HepG2 (cell line): ENCODE measurements at places on chromosomes 5 and 9. TPM values are rescaled to one million over a fixed set of nuclear protein-coding genes. Genes with fewer than 3 reads are reported as not detected.

- no peaks in the 10 kb centered on the region for H3K4me1 ChIP-seq
- no peaks in the 10 kb centered on the region for H3K27me3 ChIP-seq
- H3K36me3 ChIP-seq, result no peaks in the 10 kb centered on the region
- no peak for DNase-seq
Observed at GRCh38 chr5:29169886-29170285, 2023.6 kb upstream of the CDH6 start.

GRCh38 chr5:122727112-122727541 lies 47.8 kb upstream of the SNX2 start:
- H3K4me3 ChIP-seq, result no peak overlapping the region
- H3K4me1 ChIP-seq, result no peaks in the 10 kb centered on the region
- no peaks in the 10 kb centered on the region for H3K36me3 ChIP-seq
- no peaks in the 10 kb centered on the region for H3K27me3 ChIP-seq
- no peak overlapping the region for H3K27ac ChIP-seq
- DNase-seq, result no peak

SLC34A1 gene
- 0.20 TPM in 1 of 2 replicates, not detected in the other for total RNA-seq

DNA sequence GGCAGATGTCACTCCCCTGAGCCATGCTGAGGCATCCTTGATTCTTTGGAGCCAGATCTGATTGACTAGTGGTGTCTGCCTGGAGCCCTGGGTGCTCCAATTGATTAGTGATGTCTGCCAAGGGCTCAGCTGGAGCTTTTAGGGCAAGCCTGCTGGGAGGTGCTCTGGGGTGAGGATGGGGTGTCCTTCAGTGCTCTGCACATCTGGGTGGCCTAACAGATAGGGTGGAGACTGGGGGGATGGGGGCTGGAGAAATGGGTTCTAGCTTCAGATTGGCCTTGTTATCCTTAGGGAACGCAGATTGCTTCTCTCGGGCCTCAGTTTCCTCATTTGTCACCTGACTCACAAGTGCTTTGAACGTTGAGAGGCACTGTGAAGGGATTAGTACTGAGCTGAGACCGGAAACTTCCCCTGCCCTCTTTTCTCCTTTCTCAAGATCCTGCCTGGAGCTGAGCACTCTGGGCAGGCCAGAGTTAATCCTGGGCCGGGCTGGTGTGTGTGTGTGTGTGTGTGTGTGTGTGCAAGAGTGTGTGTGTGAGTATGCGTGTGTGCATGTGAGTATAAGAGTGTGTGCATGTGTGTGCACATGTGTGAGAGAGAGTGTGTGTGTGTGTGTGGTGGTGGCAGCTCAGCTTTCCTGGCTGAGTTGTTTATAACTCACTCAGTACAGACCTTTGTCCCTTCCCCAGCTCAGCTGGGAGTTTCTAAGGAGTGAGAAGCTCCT lies 5.6 kb upstream of the IER5L start:
- H3K4me3 ChIP-seq, result no peak overlapping the region

- H3K4me3 ChIP-seq, result no peak overlapping the region
- no peaks in the 10 kb centered on the region for H3K36me3 ChIP-seq
Observed at GRCh38 chr5:16550316-16550952, 66.4 kb downstream of the RETREG1 start.

CMYA5 gene
- 0.13 and 0.18 TPM in 2 replicates for total RNA-seq

PCDHGA7 gene
- total RNA-seq, result 0.17 and 0.31 TPM in 2 replicates

GRCh38 chr5:106493910-106494309 lies 1176.8 kb downstream of the EFNA5 start:
- no peak for DNase-seq
- H3K27me3 ChIP-seq, result no peaks in the 10 kb centered on the region
- H3K4me3 ChIP-seq, result no peak overlapping the region
- no peak overlapping the region for H3K27ac ChIP-seq

- no peak for DNase-seq
- no peaks in the 10 kb centered on the region for H3K4me1 ChIP-seq
- H3K36me3 ChIP-seq, result no peaks in the 10 kb centered on the region
- no peaks in the 10 kb centered on the region; the same call in 1 of the 2 replicates for H3K27me3 ChIP-seq
- no peak overlapping the region for H3K27ac ChIP-seq
Observed at GRCh38 chr9:86978413-86978812, 31.1 kb upstream of the GAS1 start.

DNA sequence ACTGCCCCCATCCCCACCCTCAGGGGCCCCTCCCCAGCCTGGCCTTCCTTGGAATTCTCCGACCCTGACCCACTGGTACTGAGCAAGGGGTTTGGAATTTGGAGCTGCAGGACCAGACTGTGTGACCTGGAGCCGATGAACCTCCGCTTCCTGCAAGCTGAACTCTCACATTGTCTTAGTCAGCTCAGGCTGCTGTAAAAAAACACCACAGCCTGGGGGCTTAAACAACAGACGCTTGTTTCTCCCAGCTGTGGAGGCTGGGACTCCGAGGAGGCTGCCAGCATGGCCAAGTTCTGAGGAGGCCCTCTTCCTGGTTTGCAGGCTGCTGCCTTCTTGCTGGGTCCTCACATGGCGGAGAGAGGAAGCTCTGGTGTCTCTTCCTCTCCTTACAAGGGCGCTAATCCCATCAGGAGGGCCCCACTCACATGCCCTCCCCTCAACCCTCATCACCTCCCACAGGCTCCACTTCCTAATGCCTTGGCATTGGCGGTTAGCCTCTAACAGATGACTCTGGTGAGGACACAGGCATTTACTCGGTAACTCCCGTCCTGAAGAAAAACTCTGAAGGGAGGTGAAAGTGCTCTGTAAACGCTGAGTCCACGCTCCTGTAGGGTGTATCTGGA lies 42.4 kb downstream of the C5orf15 start:
- no peak overlapping the region for H3K4me3 ChIP-seq
- no peak for DNase-seq
- no peaks in the 10 kb centered on the region for H3K36me3 ChIP-seq

DNA sequence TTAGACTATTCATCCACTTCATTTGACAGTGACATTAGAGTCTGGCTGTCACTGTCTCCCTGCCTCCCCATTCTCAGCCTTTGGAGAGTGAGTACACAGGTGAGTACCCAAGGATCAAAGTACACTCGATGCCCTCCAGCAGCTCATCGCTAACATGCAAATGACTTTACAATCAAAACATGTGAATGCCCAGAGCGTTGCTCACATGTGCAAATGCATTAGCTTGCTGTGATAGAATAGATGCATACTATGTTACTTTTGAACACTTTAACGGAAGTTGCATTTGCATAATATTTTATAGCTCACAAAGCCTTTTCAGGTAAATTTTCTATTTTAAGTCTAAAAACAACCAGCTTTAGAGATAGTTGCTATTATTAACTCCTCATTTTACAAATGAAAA lies 107.6 kb downstream of the SYK start:
- no peak overlapping the region for H3K27ac ChIP-seq
- H3K4me3 ChIP-seq, result no peak overlapping the region
- H3K27me3 ChIP-seq, result peaks cover 31% of the 10 kb centered on the region; the same call in 2 of the 3 replicates
- H3K4me1 ChIP-seq, result no peaks in the 10 kb centered on the region

GRCh38 chr9:108316066-108316465 lies 539.7 kb downstream of the ACTL7B start:
- H3K27me3 ChIP-seq, result no peaks in the 10 kb centered on the region
- H3K4me3 ChIP-seq, result no peak overlapping the region
- no peak overlapping the region for H3K27ac ChIP-seq
- H3K36me3 ChIP-seq, result no peaks in the 10 kb centered on the region
- H3K4me1 ChIP-seq, result no peaks in the 10 kb centered on the region

- peaks cover 3% of the 10 kb centered on the region; the same call in 1 of the 2 replicates for H3K27me3 ChIP-seq
- H3K4me3 ChIP-seq, result no peak overlapping the region
- no peaks in the 10 kb centered on the region for H3K36me3 ChIP-seq
- no peak overlapping the region for H3K27ac ChIP-seq
- DNase-seq, result no peak
- H3K4me1 ChIP-seq, result no peaks in the 10 kb centered on the region
Observed at GRCh38 chr9:134562146-134562849, 79.3 kb upstream of the COL5A1 start.

GRCh38 chr5:57303985-57304384 lies 130.1 kb downstream of the GPBP1 start:
- no peaks in the 10 kb centered on the region for H3K27me3 ChIP-seq
- H3K27ac ChIP-seq, result no peak overlapping the region
- peaks cover 9% of the 10 kb centered on the region; the same call in 1 of the 2 replicates for H3K4me1 ChIP-seq
- no peak for DNase-seq

GRCh38 chr5:76341651-76342334 lies 61.3 kb upstream of the IQGAP2 start:
- H3K4me3 ChIP-seq, result no peak overlapping the region
- no peak for DNase-seq
- no peaks in the 10 kb centered on the region for H3K27me3 ChIP-seq
- no peak overlapping the region for H3K27ac ChIP-seq
- H3K36me3 ChIP-seq, result no peaks in the 10 kb centered on the region

TUSC1 gene
- total RNA-seq, result not detected in 2 replicates

DNA sequence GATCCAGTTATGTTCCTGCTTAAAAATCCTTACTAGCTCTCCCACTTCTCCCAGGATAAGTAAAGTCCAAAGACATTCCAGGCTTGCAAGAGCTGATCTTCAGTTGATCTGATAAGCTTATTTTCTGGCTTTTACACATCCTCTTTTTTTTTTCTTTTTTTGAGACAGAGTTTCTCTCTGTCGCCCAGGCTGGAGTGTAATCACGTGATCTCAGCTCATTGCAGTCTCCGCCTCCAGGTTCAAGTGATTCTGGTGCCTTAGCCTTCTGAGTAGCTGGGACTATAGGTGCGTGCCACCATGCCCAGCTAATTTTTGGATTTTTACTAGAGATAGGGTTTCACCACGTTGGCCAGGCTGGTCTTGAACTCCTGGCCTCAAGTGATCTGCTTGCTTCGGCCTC lies 37.3 kb upstream of the PTPN3 start:
- no peaks in the 10 kb centered on the region for H3K4me1 ChIP-seq
- H3K4me3 ChIP-seq, result no peak overlapping the region
- H3K27ac ChIP-seq, result no peak overlapping the region
- DNase-seq, result no peak
- no peaks in the 10 kb centered on the region for H3K36me3 ChIP-seq
